NCI-H345 (cell line): ENCODE measurements at places on chromosomes 1 and 21.
A peak's percentile ranks its signal among the peaks of the same experiment; 100 is the strongest.

DNA sequence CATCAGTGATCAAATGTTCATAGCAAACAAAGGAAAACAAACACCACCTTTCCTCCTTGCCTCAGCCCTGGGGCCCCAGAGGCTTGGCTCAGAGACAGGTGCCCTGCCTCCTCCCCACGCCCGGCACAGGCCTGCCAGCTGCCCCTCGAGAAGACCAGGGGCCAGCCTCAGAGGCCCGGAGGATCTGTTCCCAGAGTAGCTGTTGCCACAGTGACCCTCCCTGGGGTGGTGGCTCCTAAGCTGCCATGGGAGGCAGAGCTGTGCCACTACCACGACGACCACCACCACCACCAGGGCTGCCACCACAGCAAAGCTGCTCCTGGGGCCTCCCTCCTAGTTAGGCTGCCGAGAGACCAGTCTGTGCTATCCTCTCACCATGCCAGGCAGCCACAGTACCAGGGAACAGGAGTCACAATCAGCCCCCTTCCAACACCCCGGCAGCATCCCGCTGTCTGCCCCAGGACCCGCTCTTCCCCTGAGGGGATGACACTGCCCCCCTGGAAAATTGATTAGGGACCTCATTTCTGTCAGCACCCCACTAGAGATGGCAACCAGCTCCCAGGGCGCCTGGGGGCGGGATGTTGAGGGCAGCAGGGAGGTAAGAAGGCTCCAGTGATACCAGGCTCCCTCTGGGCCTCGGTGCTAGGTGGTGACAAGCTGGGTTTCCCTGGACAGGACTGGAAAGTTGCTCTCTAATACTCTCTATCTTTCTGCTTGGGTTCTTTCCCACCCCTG is 30.5 kb downstream of the KCNC4 start:
- peak; percentile 64 for DNase-seq

DNA sequence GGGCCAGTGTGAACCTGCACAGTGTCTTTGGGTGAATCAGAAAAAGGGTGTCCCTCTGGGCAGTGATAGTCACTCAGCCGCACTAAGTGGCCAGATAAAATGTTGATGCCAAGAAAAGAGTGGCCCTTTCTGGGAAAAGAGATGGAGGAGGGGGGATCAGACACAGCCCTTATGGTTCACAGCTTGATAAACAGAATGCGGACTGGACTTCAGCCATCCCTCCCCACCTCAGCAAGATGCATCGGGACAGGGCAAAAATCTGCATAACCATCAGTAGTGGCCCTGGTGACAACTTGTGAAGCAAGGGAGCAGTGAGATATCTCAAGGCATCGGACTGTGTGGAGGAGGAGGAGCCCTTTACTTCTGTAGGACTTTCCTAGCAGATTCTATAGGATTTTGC is 353.8 kb upstream of the PLXNA2 start:
- no peak for DNase-seq

GRCh38 chr1:8674912-8675311 is 142.5 kb downstream of the RERE start:
- no peak for DNase-seq

DNA sequence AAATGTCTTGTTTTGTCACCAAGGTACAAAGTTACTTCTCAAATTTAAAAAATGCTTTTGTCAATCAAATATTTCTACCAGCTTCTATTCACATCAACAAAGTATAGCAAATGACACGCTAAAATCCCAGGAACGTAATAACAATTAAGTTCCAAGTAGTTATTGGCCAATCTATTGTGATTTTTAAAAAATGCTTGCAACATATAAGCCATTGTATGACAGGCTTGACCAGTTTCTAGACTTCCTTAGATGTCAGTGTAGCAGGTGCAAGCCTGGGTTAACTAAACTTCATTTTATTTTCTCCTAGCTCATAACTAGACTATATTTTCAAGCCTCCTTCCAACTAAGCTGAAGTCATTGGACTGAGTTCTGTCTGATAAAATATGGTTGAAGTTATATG is 494.5 kb upstream of the PKN2 start:
- no peak for DNase-seq

DNA sequence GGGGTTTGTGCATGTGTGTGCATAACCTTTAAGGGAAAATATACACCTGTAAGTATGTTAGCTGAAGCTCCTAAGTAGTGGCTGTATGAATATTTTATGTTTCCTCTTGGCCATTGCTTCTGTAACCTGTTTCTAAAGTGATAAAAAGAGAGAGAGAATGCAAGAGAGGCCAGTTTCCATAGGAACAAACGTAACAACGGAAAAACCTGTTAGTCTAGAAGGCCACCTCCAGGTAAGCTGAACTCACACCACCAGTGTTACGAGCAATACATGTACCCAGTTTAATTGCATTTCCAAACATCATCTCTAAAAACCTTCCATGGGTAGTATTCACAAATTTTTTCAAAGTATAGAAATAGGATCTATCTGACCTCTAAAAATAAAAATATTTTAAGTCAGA is 63.1 kb downstream of the PLPPR4 start:
- peak; percentile 24 for DNase-seq

DNA sequence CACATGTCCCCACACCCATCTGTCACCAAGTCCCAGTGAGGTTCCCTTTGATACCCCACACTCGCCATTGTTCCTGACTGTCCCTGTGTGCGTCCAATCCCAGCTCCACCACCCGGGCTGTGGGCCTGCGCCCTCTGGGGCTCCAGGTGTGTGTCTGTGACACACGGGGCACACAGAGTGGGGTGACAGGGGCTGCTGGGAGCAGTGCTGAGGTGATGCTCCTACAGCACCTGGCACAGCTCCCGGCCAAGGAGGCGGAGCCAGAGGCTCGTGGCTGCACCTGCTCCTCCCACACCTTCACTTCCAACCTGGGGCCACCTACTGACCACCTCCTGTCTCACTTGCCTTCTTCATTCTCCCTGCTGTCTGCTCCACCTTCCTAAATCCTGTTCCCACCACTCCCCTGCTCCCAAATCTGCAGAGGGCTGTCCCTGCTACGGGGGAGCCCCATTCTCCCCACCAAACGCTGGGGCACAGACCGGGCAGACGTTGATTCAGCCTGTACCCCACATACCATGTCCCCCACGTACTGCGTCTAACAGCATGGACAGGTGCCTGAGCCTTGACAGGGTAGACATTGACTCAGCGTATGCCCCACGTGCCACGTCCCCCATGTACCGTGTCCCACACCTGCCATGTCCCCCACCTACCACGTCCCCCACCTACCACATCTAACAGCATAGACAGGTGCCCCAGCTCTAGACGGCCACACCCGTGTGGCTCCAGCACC is 16.4 kb downstream of the WDR4 start:
- DNase-seq: peak; percentile 40
